EL (cell line): ENCODE measurements at places on chromosomes 7 and 10.
A peak's percentile ranks its signal among the peaks of the same experiment; 100 is the strongest.

GRCh38 chr7:112154690-112155089, 51.5 kb downstream of the DOCK4 start:
- DNase-seq = no peak

- no peak for DNase-seq
Observed at GRCh38 chr7:148807436-148807835, 76.7 kb downstream of the EZH2 start.

DNA sequence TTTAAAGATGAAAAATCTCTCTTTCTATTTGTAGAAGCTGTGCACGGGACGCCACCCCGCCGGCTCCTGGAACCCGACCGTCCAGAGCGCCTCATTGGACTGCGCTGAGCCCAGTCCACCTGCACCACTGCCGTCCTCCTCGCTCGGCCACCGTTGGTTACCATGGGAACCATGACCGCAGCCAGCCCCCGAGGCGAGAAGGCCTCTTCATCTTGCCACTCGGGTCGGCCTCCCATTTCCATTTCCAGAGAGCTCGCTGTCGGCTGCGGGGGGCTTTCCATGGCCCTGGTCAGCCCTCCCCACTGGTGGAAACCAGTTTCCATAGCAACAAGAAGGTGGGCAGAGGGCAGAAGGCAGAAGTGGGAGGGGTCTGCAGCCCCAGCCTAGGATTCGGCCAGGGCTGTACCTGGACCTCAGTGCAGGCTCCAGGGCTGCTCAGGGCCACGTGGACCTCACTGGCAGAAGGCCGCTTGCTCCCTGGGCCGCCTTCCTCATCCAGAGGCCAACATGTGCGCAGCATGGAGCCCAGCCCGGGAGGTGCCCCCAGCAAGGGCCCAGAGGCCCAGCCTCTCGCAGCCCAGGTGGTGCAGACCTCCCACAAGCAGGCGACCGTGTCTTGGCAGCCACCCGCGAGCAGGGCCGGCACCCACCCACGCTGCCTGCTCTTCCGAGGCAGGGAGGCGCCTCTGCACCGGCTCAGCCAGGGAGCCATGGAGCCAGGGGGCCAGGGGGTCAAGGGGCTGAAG, 283.5 kb upstream of the PPP2R2D start:
- no peak for DNase-seq

GRCh38 chr7:107744345-107744750, 406 bp downstream of the CBLL1 start:
- DNase-seq = no peak

DNA sequence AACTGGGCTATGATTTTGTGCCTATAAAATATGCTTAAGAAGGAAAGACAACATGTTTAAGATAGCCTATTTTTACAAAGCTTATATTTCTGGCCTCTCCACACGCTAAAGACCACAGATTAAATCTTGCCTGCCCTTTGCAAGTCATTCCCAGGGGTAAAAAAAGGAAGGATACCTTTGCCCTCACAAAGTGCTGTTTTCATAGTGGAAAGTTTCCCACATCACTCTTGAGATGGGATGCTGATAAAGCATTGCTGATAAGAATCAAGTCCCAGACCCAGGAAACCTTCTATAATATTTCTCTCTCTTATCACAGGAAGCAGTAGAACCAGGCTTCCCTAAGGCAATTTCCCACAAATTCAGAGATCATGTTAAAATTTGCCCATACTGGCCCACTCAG, 56.5 kb downstream of the GSAP start:
- DNase-seq = no peak

- DNase-seq = no peak
Observed at GRCh38 chr10:3814838-3815220, 29.8 kb upstream of the KLF6 start.

GRCh38 chr10:72248468-72249151, 25.1 kb upstream of the DDIT4 start:
- DNase-seq = no peak

DNA sequence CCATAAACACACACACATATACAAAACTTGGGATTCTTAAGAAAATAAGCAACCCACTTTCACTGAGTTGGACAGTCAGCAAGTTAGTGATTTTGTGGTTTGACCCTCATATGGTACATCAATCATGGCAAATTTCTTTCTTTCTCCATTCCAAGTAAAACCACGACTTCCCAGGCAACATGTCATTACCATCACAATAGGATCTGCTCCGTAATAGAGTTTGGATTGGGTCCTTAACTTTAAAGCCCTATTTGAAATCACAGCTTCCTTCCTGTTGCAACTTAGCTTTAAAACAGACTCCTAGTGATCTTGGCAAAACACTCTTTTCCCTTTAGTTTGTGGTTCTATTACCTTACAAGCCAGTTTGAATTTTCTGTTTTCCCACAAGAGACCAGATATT, 483.6 kb downstream of the INHBA start:
- DNase-seq = peak; percentile 25

- DNase-seq = no peak
Observed at GRCh38 chr10:3074145-3074665, 6.9 kb downstream of the PFKP start.

GRCh38 chr10:89942217-89942616, 240.8 kb downstream of the KIF20B start:
- no peak for DNase-seq
